ENCODE measurements at places on chromosomes 1 and 21. TPM values are rescaled to one million over a fixed set of nuclear protein-coding genes. Genes with fewer than 3 reads are reported as not detected.

DNA sequence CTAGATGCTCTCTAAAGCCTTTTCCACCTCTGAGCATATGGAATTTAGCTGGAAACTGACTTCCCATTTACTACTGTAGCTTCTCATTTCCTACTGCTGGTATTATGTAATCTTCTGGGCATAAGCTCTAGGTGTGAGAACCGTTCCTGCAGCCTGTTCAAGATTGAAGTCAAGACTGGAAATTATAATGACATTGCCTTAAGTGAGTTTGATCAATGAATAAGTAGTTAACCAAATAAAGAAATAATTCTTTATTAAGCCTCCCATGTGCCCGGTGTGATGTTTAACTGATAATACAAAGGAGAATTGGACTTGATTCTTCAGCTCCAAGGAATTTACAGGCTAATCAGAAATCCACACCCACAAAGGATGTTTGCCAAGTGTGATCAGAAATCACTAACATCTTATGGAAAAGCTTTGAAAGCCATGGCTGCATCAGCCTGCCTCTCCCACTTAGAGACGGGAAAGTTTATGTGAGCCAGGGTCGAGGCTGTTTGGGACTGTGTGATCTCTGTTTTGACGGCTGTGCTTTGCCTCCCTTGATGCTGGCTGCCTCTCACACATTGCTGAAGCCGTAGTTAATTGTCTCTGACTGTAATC lies 36.4 kb upstream of the PRELP start:
- H3K36me3 ChIP-seq = no peaks in the 10 kb centered on the region
- H3K27ac ChIP-seq = no peak overlapping the region
- peaks cover 5% of the 10 kb centered on the region for H3K27me3 ChIP-seq
- peak; percentile 63 for DNase-seq

DNA sequence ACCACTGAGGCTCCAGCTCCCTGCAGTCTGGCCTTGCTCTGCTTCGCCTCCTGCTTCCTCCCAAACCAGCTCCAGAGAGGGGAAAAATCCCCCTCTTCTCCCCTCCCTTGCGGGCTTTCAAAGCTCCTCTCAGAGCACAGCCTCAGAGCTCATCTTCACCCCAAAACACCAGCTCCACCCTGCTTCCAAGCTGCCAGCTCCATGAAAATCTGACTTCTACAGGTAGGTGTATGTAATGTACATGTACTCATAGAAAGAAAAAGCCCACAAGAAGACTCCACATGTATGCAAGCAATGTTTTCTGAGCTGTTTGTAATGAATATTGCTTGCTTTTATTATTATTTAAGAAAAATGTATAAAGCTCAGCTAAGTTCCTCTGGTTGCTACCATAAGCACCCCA lies 8.4 kb downstream of the SLC41A1 start:
- H3K4me1 ChIP-seq = peaks cover 92% of the 10 kb centered on the region
- DNase-seq = no peak
- H3K27ac ChIP-seq = peak overlapping the region; percentile 17
- H3K27me3 ChIP-seq = no peaks in the 10 kb centered on the region
- H3K36me3 ChIP-seq = peaks cover 19% of the 10 kb centered on the region

DNA sequence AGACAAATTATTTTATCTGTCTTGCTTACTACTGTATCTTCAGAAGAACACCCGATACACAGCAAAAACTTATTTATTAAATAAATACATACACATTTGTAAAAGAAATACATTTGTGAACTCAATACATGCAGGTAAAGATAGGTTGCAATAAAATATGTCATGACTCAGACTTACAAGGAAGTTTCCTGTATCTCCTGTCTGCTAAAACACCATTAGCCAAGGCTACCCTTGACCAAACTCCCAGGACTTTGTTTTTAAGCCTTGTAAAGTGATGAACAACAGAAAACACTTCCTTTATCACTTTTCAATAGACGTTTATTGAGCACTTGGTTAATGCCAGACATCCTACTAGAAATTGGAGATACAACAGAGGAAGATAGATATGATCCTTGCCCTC lies 56.5 kb upstream of the HSD17B7 start:
- no peak overlapping the region for H3K4me3 ChIP-seq
- H3K27ac ChIP-seq = no peak overlapping the region
- DNase-seq = no peak
- no peaks in the 10 kb centered on the region for H3K27me3 ChIP-seq
- peaks cover 30% of the 10 kb centered on the region for H3K4me1 ChIP-seq

DNA sequence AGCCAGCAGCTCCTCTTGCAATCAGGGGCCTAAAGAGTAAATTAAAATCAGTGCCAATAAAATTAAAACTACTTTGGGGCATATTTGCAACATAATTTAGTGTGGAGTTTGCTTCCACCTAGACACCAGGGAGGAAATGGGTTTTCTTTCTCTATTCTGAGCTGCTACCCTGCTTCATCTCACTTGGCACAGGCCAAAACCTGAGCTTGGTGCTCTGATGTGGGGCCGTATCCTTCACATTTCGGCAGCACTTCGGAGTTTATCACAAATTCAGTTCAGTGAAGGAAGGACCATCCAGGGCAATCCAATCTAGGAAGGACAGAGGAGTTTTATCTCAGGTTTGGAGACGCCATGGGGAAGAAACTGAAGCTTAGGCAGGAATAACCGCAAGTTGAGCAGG lies 123.6 kb upstream of the SPATA6 start:
- H3K36me3 ChIP-seq = no peaks in the 10 kb centered on the region
- H3K4me1 ChIP-seq = no peaks in the 10 kb centered on the region
- no peak overlapping the region for H3K27ac ChIP-seq
- H3K27me3 ChIP-seq = no peaks in the 10 kb centered on the region

DNA sequence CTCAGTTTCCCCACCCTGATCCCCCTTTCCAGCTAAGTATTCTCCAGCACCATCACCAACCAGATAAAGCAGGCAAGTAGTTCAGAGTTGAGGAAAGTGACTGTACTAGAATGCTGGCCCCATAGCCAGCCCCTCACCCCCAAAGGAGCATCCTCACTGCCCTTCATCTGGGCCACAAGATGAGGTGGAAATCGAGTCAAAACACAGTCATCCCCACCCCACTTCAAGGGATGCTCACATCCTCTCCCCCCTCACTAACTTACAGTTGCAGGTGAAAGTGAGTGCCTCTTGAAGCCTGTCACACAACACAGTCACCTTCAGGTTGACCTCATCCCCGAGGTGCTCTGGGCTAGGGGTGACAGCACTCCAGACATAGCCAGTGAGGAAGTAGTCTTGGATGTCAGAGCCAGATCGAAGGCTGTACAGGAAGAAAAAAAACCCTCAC lies 30.4 kb downstream of the PIK3C2B start:
- no peak overlapping the region for H3K4me3 ChIP-seq
- no peaks in the 10 kb centered on the region for H3K27me3 ChIP-seq
- DNase-seq = no peak
- peaks cover 49% of the 10 kb centered on the region for H3K4me1 ChIP-seq
- H3K27ac ChIP-seq = peak overlapping the region; percentile 71

GRCh38 chr1:34746785-34747637 lies 7.8 kb upstream of the GJB5 start:
- peaks cover 4% of the 10 kb centered on the region for H3K4me1 ChIP-seq
- DNase-seq = no peak
- no peaks in the 10 kb centered on the region for H3K27me3 ChIP-seq
- no peak overlapping the region for H3K4me3 ChIP-seq
- H3K36me3 ChIP-seq = no peaks in the 10 kb centered on the region

- no peak overlapping the region for H3K4me3 ChIP-seq
- H3K4me1 ChIP-seq = peaks cover 17% of the 10 kb centered on the region
- no peaks in the 10 kb centered on the region for H3K27me3 ChIP-seq
Observed at GRCh38 chr1:160704250-160704649, 7.4 kb downstream of the CD48 start.

DNA sequence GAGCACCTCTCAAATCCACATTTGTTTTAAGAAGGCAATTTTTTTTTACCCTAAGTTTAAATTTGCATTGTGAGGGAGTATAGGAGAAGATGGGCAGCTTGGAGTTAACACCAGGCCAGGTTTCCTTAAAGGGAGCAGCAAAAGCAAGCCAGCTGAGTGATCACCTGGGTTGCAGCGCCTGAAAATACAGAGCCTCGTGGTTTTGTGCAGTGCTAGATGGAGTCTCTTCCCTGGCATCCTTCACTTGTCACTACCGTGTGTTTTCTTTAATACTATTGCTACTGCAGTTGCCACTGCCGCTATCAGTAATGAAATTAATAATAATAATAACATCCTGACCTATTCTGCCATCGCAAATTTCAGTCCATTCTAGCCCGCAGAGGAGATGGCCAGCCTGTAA lies 35.2 kb upstream of the VAV3 start:
- H3K27me3 ChIP-seq = no peaks in the 10 kb centered on the region
- H3K36me3 ChIP-seq = no peaks in the 10 kb centered on the region
- H3K4me1 ChIP-seq = peaks cover 8% of the 10 kb centered on the region
- no peak for DNase-seq

- no peaks in the 10 kb centered on the region for H3K4me1 ChIP-seq
- no peaks in the 10 kb centered on the region for H3K27me3 ChIP-seq
- H3K27ac ChIP-seq = no peak overlapping the region
Observed at GRCh38 chr1:211487082-211487481, 4.9 kb downstream of the RD3 start.

DNA sequence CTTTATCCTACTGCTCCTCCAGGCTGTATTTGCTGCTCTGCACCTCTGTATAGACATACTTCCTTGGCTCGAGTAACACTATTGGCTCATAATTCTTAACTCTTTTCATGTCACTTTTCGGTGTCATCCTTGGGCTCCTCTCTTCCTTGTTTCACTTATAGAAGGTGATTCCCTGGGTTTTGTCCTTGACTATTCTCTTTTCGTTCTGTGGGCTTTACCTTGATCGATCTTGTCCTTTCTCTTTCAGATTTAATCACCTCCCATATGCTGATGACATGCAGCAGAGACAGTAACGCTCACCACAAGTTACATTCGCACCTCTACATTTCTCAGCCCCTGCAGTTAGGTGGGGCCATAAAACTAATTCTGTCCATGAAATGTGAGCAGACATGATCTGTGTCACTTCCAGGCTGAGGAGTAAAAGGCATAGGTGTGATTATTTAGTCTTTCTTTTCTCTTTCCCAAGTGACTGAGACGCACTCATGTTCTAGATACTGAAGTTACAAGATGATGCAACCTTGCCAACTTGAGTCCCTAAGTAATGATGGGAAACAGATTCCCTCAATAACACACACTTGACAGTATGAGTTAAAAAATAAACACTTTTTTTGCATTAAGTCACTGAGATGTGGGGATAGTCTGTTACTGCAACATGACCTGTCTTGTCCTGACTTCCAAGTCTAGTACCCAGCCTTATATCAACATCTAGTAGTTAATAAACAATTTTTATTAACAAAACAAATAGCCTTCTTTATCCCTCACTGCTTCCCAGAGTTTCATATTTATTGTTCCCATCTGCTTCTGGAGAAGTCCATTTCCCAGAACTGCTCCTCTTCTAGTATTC lies 49.9 kb upstream of the HAO2 start:
- H3K4me3 ChIP-seq = no peak overlapping the region
- H3K27me3 ChIP-seq = no peaks in the 10 kb centered on the region
- no peak overlapping the region for H3K27ac ChIP-seq
- DNase-seq = no peak
- no peaks in the 10 kb centered on the region for H3K4me1 ChIP-seq

- H3K4me3 ChIP-seq = no peak overlapping the region
- peaks cover 97% of the 10 kb centered on the region for H3K36me3 ChIP-seq
Observed at GRCh38 chr1:12279728-12280464, 50.1 kb downstream of the VPS13D start.

DNA sequence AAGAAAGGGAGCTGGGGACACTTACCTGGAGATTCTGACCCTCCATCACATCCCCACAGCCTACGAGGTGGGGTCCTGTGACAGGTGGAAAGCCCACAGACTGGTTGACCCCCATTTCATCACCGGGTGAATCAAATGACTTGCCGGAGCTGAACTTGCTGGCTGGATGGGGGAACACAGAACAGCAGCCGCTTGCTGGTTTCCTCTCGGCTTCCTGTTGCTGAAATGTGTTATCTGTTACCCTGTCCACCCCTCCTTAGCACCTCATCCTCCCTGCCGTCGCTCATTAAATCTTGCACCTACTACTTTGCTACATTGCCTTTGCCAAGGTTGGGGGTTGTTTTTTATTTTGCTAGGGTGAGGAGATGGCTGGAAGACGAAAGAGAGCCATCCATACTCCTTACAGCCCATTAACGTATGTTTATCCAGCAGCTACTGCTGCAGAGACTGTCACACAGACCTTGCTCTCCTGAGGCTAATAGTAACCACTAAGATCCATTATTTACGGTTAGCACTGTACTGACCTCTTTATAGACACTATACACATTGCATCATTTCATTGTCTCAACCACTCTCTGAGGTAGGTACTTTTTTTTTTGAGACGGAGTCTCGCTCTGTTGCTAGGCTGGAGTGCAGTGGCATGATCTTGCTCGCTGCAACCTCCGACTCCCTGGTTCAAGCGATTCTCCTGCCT lies 7.0 kb downstream of the PAFAH2 start:
- DNase-seq = peak; percentile 30
- no peaks in the 10 kb centered on the region for H3K27me3 ChIP-seq
- H3K4me3 ChIP-seq = no peak overlapping the region
- H3K36me3 ChIP-seq = peaks cover 45% of the 10 kb centered on the region
- H3K27ac ChIP-seq = peak overlapping the region; percentile 11

WARS2 gene
- 7.1 TPM for total RNA-seq

MAPKAPK2 gene
- 34.4 TPM for total RNA-seq

MANEAL gene
- 5.8 TPM for total RNA-seq

GATAD2B gene
- total RNA-seq = 22.3 TPM

CRP gene
- not detected for total RNA-seq

SCMH1 gene
- total RNA-seq = 84.6 TPM

LAPTM5 gene
- 48.4 TPM for total RNA-seq

Measured in stomach (tissue), 19 donors.